IMR-90 (cell line): ENCODE measurements at places on chromosomes 6 and 20. TPM values are rescaled to one million over a fixed set of nuclear protein-coding genes. Genes with fewer than 3 reads are reported as not detected.

The KHDC1L gene
- 0.18 TPM in 1 of 2 replicates, not detected in the other for total RNA-seq

The C6orf58 gene
- not detected in 2 replicates for total RNA-seq

The TP53INP2 gene
- 1.1 and 1.3 TPM in 2 replicates for total RNA-seq

The ZGPAT gene
- total RNA-seq: 13.4 and 15.6 TPM in 2 replicates

The MUC21 gene
- total RNA-seq: not detected in 2 replicates

The MOCS3 gene
- 9.9 and 11.4 TPM in 2 replicates for total RNA-seq

The TMC2 gene
- not detected in 2 replicates for total RNA-seq

The MDFI gene
- total RNA-seq: 0.18 and 0.28 TPM in 2 replicates

The GUCA1A gene
- total RNA-seq: under 0.01 and 0.18 TPM in 2 replicates

The BMP2 gene
- 0.18 and 0.28 TPM in 2 replicates for total RNA-seq

The PPDPF gene
- total RNA-seq: 12.9 and 17.2 TPM in 2 replicates

The TCP11 gene
- total RNA-seq: 0.36 and 0.56 TPM in 2 replicates

The GABRR1 gene
- not detected in 2 replicates for total RNA-seq

The OTOR gene
- total RNA-seq: not detected in 2 replicates

The DZANK1 gene
- 0.54 and 0.83 TPM in 2 replicates for total RNA-seq

The MRAP2 gene
- total RNA-seq: under 0.01 TPM in 1 of 2 replicates, not detected in the other

The NFKBIE gene
- total RNA-seq: 7.5 and 7.9 TPM in 2 replicates

The ME1 gene
- total RNA-seq: 24.4 and 32.2 TPM in 2 replicates

The PPP1R3G gene
- under 0.01 and 0.18 TPM in 2 replicates for total RNA-seq

The KCNK16 gene
- not detected in 2 replicates for total RNA-seq

The CASS4 gene
- total RNA-seq: 25.8 and 26.1 TPM in 2 replicates

The PMEPA1 gene
- 1.4 and 2.0 TPM in 2 replicates for total RNA-seq

The STMND1 gene
- total RNA-seq: not detected in 2 replicates

The ATP6V1G2 gene
- 1.4 and 3.1 TPM in 2 replicates for total RNA-seq

The ARFGEF2 gene
- 39.1 and 40.5 TPM in 2 replicates for total RNA-seq

The SLC17A2 gene
- total RNA-seq: not detected in 2 replicates

The EDN3 gene
- not detected in 2 replicates for total RNA-seq

The ABHD16B gene
- not detected in 2 replicates for total RNA-seq

The SLC35B3 gene
- 19.0 and 33.9 TPM in 2 replicates for total RNA-seq

The SOBP gene
- 0.72 and 1.1 TPM in 2 replicates for total RNA-seq

The LPA gene
- total RNA-seq: not detected in 2 replicates

The COX7A2 gene
- total RNA-seq: 85.8 and 776 TPM in 2 replicates

The SIRPD gene
- total RNA-seq: not detected in 2 replicates

The NKAPL gene
- 0.54 and 0.83 TPM in 2 replicates for total RNA-seq

The HLA-A gene
- 76.4 and 94.5 TPM in 2 replicates for total RNA-seq

The PRRT1 gene
- not detected in 2 replicates for total RNA-seq

The DEFB132 gene
- total RNA-seq: not detected in 2 replicates

The TMEM170B gene
- total RNA-seq: 0.18 and 0.28 TPM in 2 replicates

The GPX5 gene
- total RNA-seq: not detected in 2 replicates

The CLVS2 gene
- total RNA-seq: not detected in 2 replicates

The BANF2 gene
- not detected in 2 replicates for total RNA-seq

The TPMT gene
- total RNA-seq: 10.8 and 22.2 TPM in 2 replicates

The TSBP1 gene
- not detected in 2 replicates for total RNA-seq

The MAS1 gene
- total RNA-seq: not detected in 2 replicates

The CFB gene
- 1.4 and 1.8 TPM in 2 replicates for total RNA-seq

The OR2H2 gene
- not detected in 2 replicates for total RNA-seq

The SALL4 gene
- total RNA-seq: not detected in 2 replicates

The C6orf15 gene
- not detected in 2 replicates for total RNA-seq

The SMLR1 gene
- not detected in 2 replicates for total RNA-seq
